ENCODE measurements at places on chromosomes 1 and 21. TPM values are rescaled to one million over a fixed set of nuclear protein-coding genes. Genes with fewer than 3 reads are reported as not detected.

Gene TMEM52
- total RNA-seq = 1.1 TPM

Gene OR2T5
- not detected for total RNA-seq

DNA sequence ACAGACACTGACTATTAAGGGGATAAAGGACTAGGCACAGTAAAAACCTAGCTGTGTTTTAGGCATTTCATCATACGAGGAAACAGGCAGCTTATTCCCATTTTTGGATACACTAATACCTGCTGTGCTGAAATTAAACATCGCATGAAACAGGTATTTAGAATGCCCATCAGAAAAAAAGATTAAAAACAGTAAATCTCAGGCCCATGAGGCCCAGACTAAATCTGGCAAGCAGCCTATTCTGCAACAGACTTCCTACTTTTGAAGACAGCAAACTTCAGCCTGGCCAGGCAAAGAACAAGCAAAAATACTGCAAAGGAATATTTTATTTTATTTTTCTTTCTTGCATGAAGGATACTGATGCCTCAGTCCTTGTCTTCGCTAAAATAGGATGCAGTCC, 240.2 kb downstream of the LMO4 start:
- DNase-seq = no peak

DNA sequence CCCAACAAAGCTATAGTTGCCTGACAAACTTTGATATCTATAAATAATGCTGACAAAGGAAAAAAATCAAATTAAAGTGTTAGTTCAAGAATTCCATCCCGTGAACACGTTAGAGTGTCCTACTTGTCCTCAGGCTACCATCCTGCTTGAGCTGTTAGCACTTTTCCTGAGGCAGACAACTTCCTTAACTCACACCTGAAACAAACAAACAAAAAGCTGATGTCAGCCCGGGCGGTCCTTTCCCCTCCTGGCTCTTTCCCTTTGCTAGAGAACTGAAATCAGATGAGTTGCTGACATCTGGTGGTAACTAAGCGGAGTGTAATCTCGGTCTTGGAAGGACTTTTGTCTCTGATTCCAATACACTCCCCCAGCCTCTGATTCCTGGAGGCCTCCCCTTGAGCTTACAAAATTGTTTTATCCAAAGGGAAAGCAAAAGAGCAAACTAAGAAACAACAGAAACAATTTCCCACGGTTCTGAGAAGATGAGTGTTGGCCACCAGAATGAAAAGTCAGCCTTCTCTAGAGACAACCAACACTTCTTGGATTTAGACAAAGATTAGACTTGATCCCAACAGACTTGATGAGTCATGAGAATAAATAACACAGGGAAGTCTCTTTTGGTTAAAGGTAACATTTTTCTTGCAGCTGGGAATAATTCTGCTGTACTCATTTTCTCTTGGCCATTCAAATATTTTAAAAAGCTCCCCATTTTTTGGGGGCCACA, 135.4 kb downstream of the PROX1 start:
- peak; percentile 61 for DNase-seq

GRCh38 chr1:24965571-24965930, 35.5 kb upstream of the RUNX3 start:
- no peak for DNase-seq

DNA sequence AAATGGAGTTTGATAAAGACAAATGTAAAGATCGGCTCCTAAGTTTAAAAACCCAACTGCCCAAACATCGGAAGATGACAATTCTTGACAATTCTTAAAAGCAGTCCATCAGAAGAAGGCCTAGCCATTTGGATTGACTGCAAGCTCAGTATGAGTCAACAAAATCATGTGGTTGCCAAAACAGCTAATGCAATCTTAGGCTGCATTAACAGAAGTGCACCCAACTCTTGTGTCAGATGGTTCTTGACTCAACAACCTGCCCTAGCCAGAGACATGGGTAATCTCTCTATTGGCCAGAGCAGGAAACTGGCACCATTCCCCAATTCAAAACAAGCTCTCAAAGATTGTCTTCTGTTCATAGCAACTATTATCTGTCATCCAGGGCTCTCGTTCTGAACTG, 9.9 kb upstream of the NCF2 start:
- no peak for DNase-seq

- DNase-seq = no peak
Measured at GRCh38 chr1:46767649-46768282, 31.1 kb upstream of the CYP4B1 start.

GRCh38 chr1:41859686-41860085, 59.0 kb downstream of the HIVEP3 start:
- no peak for DNase-seq

DNA sequence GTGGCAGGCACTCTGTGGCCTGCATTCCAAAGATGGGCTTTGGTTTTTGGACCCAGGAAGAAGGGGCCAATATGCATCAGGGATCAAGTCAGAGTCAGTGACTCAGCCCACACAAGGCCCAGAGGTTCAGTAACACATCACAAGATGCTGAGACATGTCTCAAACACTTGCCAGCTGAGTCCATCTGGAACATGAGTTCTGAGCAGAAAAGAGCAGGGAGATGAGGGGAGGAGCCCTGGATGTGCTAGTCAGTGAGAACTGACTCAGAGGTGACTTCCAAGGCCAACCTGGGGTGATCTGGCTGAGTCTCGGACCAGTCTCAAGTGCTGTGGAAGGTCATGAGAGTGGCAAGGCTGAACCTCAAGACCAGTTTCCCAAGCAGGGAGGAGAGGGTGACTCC, 150.1 kb downstream of the CDC7 start:
- no peak for DNase-seq
